ENCODE measurements at places on chromosomes 11 and 22.

DNA sequence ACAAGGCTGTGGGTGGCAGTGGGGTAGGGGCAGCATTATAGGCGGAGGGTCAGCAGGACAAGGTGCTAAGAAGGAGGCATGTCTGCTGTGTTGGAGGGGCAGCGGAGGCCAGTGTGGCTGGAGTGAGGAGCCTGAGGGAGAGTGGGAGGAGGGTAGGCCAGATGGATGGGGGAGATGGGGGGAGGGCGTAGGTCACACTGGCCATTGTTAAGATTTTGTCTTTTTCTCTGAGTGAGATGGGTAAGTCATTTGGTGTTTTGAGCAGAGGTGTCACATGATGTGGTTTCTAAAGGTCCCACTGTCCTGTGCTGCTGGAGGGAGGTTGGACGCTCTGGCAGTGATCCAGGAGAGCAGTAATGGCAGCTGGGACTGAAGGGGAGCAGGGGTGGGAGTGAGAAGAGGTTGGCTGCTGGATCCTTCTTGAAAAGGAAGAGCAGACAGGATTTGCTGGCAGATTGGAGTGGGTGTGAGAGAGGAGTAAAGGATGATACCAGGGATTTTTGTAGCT, 9.8 kb downstream of the PPP6R3 start:
- DNase-seq = no peak

DNA sequence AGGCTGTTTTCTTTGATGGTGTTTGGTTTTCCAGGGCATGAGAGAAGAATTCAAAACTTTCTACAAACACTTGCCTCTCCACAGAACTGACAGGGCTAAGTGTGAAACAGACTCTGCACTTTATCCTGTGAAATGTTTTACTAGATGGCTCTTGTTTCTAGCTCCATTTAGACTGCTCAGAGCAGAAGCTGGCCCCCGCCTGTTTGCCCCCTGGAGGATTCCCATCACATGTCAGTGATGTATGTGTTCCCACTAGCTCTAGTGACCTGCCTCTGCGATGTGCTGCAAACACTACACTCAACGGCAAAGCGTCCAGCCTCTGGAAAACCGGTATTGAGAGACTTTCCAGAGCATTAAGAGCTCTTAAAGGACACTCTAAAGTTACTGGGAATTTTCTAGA, 41.4 kb upstream of the PCF11 start:
- no peak for DNase-seq

DNA sequence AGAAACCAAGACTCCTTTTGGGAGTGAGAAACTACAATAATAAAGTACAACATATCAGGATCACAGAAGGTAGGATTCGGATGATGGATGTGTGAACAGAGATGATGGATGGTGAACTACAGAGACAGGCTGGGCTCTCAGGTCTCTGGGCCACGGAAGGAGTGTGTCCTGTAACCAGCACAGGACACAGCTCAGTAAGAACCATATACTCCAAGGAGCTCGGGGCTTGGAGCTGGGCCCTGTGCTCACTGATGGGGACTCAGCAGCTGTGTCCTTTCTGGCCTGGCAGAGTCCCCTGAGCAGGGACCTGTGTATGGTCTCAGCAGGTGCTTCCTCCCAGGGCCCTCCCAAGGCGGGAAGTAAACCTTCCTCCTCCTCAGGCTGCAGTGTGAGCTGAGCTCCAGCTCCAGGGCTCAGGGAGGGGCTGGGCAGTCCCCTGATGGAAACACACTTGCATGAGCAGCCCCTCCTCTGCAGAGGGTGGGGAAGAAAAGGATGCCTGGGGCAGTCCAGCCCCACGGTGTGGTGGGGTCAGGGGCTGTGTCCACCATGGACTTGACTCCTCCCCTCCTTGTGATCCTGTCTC, 39.8 kb upstream of the TOP3B start:
- no peak for DNase-seq

GRCh38 chr11:26287067-26287518, 44.8 kb upstream of the ANO3 start:
- DNase-seq = no peak

DNA sequence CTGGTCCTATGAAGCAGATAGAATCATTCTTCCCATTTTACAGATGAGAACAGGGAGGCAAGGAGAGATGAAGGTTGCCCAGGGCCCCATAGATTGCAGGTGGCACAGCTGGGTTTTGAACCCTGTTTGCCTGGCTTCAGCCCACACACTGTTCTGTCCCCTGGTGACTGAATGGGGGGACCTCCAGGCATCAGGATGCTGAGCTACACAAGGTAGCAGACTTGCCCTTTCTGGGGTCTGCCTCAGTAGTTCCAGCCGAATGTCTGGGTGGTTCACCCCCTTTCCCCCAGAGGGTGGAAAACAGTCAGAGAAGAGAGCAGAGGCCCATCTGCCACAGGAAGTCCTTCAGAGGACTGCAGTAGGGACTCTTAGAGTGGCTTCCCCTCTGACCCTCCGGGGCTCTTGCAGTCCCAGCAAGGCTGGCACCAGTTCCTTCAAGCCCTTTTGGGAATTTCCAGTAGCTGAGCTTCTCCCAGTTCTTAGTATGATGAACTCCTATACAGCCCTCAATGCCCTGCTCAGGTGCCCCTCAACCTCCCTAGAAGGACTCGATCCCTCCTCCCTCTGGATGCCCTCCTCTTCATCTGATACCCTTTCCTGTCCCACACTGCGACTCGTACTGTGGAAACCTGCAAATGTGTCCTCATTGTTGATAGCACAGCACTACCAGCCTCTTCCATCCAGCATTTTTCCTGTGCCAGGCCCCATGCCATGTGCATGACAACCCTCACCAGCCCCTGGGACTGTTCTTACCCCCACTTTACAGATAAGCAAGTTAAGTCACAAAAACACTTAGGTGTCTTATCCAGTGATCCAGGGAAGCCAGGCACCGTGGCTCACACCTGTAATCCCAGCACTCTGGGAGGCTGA, 82.8 kb downstream of the IGLL1 start:
- no peak for DNase-seq

GRCh38 chr11:134228625-134229024, 4.2 kb downstream of the VPS26B start:
- peak; percentile 10 for DNase-seq

DNA sequence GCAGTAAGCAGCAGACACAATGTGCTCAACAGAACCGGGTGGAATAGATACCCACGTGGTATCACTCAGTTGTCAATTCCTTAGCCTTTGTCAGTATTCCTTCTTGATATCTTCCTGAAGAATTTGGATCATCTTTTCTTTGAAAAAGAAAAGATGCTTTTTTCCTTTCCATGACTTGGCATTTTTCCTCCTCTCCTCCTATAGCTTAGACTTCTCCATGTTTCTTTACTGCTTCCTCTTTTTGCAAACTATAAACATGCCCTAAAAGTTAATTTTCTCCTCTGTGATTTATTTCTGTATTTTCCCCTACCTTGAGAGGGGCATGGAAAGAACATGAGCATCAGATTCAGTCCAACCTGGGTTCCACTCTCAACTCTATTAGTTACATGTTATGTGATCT, 11.7 kb downstream of the CBLIF start:
- DNase-seq = no peak

DNA sequence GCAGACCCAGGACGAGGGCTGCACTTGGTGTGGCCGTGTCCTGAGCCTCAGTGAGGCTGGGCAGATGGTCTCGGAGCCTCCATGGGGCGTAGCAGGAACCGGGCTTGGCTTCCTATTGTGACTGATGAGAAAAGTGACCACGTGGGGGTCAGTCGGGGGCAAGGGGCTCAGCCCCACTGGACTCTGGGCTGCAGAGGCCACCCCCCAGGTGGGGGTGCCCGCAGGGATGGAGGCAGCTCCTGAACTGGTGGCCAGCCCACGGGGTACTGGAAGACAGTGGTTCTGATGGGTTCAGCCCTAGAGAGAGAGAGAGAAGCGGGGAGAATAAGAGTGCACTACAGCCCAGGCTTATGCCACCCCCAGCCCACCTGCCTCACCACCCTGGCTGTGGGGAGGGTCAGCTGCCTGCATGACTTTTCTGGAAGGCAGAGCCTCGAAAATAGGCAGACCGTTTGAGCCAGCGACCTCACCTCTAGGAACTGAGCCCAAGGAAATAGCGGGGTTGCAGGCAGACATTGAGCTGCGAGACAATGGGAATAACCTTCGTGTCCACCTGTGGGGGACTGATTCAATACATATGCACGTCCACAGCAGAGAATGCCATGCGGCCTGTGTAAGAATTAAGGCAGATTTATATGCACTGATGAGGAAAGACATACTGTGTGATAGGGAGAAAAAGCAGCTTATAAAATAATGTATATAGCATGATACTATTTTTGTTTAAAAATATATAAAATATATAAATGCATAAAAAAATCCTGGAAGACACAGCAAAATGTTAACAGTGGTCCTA, 11.5 kb downstream of the CABP7 start:
- DNase-seq = no peak

GRCh38 chr11:97815667-97816066, 1205.1 kb upstream of the CNTN5 start:
- no peak for DNase-seq

GRCh38 chr11:118028626-118029025, 42.4 kb downstream of the IL10RA start:
- DNase-seq = no peak

GRCh38 chr22:26534874-26535602, 22.8 kb upstream of the TFIP11 start:
- DNase-seq = no peak

DNA sequence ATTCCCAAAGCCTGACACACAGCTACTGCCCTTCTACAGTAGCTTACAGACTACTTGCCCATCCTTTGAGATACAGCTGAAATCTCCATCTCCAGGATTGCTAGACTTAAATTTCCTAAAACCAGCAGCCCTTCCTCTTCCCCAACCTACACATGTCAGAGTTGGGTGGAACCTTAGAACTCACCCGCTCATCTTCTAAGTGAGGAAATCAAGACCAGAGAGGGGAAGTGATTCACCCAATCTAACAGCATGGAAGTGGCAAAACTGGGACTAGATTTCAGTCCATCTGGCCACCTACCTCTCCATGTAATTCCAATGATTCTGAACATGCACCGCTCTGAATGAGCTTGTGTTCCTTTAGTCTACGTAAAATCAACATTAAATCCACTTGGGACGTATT, 1.0 kb upstream of the TMEM86A start:
- no peak for DNase-seq

- no peak for DNase-seq
Observed at GRCh38 chr11:24688981-24689380, 192.1 kb downstream of the LUZP2 start.

GRCh38 chr22:48045369-48045768, 1282.9 kb downstream of the TBC1D22A start:
- DNase-seq = no peak

DNA sequence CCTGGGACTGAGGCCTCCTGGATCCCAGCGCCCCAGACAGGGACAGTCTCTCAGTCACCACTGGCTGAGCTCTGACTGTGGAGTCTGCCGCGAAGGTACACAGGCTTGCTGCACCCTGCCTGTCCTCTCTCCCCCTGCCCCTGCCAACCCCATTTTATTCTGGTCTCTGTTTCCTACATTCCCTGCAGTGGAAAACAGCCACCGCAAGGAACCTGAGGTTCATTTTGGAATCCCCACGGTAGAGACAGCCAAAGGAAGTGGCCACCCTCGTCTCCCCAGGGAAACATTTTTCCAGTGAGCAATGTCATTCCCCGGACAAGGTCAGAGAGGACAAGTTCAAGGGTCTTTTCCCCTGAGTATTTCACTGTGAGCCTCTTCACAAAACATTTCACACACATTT, 56.6 kb downstream of the FBXO7 start:
- no peak for DNase-seq

- no peak for DNase-seq
Observed at GRCh38 chr11:118184784-118185579, 8.5 kb upstream of the SCN2B start.

DNA sequence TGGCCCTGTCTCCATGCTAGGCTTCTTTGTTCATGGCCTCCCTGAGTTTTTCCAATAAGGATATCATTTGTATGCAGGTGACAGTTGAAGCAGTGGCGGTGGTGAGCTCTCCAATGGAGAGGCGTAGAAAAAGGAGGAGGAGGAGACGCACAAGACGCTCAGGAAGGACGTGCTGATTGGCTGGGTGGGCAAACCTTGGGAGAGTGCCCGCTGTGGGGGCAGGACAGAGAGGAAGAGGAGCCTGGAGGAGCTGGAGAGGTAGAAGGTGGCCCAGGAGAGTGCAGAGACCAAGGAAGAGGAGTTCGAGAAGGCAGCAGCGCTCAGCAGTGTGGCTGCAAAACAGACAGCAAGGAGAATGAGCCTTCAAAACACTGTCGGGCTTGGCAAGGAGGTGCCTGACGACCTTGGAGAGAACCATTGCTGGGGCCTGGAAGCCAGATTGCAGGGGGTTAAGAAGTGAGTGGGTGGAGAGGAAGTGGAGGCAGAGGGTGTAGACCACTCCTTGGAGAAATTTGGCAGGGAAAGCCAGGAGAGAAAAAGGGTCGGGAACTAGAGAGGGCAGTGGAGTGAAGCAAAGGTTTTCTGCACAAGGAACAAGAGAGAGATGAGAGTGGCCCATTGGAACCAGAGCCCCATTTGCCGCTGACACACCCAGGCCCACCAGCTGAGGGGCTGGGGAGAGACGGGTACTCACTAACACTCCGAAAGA, 7.5 kb downstream of the CLCF1 start:
- DNase-seq = no peak

GRCh38 chr11:22786475-22786874, 43.1 kb downstream of the SVIP start:
- DNase-seq = no peak

GRCh38 chr11:92784331-92784730, 185.1 kb upstream of the MTNR1B start:
- DNase-seq = no peak

GRCh38 chr11:74675761-74676160, 55.5 kb downstream of the CHRDL2 start:
- no peak for DNase-seq

DNA sequence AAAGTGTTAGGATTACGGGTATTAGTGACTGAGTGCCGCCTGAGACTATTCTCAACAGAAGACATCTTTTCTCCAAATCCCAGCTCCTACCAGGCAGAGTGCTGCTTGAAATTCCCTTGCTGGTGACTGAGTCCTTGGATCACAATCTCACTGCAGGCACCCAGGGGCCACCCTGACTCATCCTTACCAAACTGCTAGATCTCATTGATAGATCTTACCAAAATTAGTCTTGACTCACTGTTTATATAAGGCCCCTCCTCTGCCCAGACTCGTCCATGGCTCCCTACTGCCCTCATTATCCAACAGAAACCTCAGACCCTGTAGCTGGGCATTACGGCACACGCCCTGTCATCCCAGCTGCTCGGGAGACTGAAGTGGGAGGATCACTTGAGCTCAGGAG, 14.7 kb downstream of the TBC1D10A start:
- no peak for DNase-seq

DNA sequence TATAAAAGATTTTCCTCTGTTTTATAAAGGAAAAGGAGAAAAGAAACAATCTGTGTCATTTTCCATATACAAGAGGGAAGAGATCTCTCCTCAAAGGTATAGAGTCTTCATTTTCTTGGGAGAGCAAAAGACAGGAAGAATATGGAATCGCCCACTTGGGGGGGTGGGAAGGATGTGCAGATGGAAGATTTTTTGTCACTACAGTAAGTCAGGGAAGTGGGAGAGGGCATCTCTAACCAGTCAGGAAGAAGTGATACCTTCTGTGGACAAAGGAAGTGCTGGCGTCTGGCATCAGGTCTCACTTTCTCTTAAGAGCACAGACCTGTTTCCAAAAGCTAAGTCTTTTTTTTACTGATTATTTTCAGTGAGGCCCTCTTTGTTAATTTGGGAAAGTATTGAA, 1.4 kb downstream of the PRR14L start:
- DNase-seq = no peak

Data from skeletal muscle cell (primary cell).